AG09319 (cell line): ENCODE measurements at places on chromosomes 5 and 9.
A peak's percentile ranks its signal among the peaks of the same experiment; 100 is the strongest.

- DNase-seq: no peak
Measured at GRCh38 chr9:135050072-135050990, 37.1 kb upstream of the OLFM1 start.

GRCh38 chr5:100797861-100798260 lies 105.2 kb downstream of the ST8SIA4 start:
- DNase-seq: no peak

DNA sequence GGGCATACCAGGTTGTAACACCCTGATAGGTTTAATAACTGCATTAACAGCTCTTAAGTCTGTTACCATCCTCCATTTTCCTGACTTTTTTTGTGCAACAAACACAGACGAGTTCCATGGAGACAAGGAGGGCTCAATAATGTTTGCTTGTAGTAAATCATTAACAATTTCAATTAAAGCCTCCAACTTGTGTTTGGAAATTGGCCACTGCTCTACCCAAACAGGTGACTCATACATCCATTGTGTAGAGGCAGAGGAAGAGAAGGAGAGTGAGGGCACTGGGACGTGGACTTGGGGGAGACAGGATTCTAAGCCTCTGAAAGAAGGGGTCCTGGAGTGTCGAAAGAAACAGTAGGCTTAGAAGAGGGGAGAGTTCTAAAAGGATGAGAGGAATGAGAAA lies 213.6 kb upstream of the KCNN2 start:
- no peak for DNase-seq

- no peak for DNase-seq
Measured at GRCh38 chr5:140322751-140323731, 20.1 kb upstream of the PFDN1 start.

DNA sequence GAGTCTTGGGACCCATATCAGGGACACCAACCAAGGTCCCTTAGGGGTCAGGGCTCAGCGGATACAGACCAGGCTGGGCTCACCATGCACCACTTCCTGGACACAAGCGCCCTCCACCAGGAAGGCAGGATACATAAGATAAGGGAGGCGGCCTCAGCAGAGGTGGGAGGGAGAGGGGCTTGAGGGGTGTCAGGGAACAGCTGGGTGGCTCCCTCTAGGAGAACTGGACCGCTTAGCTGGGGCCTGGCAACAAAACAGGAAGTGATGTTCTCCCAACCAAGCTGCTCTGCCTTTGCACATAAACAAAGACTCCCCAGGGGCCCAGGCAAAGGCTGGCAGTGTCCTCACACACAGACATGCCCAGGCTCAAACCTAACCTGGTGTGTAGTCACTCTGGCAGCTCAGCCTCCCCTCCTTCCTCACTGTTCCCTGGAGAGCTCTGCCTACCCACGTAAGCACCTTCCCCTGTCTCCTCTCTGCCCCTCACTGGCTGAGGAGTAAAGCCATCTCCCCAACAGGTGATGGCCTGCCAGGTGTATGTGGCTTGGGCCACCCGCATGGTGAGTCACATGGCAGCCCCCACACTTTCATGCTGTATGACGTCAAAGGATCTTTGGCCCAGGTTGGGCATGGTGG lies 5.8 kb upstream of the BICD2 start:
- no peak for DNase-seq

DNA sequence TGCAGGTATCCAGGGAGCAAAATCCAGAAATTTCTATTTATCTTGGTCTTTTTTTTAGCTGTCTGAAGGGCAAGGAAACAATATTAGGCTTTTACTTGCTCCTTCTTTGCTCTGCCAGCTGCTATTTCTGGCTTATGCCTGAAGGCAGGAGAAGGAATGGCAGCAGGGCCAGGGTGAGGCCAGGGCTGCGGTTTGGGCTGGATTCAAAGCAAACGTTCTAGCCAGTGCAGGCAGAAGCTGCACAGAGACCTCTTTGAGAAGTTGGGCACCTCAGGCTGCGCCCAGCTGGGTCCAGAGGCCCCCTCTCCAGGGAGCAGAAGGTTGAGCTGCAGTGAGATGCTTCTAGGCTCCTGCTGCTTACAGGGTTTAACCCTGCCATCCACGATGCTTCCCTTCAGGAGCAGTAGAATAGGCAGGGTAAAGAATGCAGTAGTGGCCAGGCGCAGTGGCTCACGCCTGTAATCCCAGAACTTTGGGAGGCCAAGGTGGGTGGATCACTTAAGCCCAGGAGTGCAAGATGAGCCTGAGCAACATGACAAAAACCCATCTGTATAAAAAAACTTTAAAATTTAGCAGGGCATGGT lies 201.2 kb downstream of the ADCY2 start:
- DNase-seq: no peak

DNA sequence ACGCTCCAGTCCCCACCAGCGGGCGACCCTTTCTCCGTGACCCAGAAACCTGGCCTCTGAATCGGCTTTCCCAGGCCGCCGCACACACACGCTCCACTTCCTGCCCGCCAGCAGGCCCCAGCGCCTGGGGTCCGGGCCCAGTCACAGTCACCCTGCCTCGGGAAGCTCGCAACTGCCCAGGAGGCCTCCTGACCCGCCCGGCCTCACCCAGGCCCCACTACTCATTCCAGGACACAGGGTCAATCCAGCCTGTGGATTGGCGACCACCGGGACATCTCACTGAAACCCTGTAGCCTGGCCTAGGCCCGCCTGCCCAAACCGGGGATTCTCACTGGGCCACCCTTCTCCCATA lies 2.7 kb upstream of the IRX4 start:
- no peak for DNase-seq

GRCh38 chr9:86846656-86847055 lies 100.7 kb downstream of the GAS1 start:
- DNase-seq: no peak

GRCh38 chr9:127303830-127304229 lies 39.3 kb downstream of the GARNL3 start:
- DNase-seq: no peak

DNA sequence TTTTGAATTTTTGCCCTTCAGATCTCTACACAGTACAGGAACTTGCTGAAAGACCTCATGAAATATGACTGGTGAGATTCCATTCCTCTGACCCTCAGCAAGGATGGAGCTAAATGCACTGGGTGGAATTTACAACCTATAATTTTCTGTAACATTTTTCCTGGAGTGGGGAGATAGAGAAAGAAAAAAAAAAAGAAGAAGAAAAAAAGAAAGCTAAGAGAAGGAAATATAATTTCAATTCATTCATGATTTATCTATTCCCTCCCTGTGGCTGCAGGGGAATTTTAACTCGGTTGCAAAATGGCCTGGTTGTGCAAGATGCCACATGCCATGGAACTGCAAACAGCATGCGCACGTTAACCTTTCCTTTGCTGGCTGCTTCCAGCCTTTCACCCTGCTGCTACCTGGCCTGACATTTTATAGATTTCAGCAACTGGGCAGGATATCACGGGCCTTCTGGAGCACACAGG lies 155.4 kb downstream of the FSTL4 start:
- no peak for DNase-seq

DNA sequence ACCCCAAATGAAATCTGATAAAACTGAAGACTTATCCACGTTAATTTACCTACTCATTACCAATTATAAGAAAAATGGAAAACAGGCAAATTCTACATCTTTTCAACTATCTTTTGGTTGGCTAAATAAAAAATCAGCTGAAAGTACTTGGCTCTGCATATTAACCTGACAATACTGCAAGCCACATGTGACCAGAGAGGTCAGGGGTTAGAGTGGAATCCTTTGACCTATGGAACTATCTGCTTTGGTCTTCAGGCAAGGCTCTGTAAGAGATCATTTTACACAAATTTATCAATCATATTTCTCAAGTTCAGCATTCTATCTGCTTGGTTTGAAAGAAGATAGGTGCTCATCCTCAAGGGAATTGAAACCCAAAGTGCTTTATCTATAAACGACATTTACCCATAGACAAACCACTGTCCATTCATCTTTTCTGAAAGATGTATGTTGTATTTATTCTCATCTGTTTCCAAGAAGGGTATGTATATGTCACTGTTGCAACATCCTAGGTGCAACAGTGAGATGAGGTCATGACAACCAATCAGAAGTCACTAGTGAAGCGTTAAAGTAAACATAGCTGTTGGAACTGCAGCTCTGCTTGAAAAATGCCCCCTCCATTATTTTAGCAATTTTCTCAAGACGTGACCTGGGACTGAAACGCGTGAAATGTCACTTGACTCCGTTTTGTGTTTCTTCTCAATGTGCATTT lies 144.9 kb upstream of the POU5F2 start:
- DNase-seq: no peak

DNA sequence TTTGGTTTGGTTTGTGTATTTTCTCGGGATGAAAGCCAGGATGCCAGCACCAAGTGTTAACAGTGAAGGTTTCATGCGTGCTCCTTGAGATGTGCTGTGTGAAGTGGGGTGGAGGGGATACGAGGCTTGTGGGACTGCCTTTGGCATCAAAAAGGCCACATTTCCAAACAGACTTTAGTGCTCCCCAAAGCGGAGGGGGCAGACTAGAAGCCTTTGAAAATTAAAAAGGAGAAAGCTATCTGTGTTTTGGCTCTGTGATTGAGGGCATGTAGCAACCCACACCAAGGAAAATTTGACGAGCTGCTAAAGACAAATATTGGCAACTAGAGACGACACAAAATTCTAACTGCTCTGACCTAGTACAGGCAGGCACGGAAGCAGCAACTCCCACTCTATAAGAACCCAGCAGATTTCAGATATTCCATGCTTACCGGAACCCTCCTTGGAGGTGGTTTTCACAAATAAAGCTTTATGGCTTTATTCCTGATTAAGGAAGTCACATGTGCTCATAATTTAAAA lies 154.5 kb downstream of the ARSB start:
- DNase-seq: no peak

GRCh38 chr9:129138476-129139232 lies 27.4 kb downstream of the PTPA start:
- DNase-seq: no peak

- DNase-seq: no peak
Measured at GRCh38 chr5:133662578-133662977, 50.2 kb upstream of the FSTL4 start.

- no peak for DNase-seq
Measured at GRCh38 chr9:116935149-116935897, 248.2 kb downstream of the TRIM32 start.

GRCh38 chr9:114244570-114244969 lies 78.3 kb upstream of the ORM1 start:
- DNase-seq: no peak

- no peak for DNase-seq
Measured at GRCh38 chr5:156888520-156888919, 38.4 kb downstream of the PPP1R2B start.

DNA sequence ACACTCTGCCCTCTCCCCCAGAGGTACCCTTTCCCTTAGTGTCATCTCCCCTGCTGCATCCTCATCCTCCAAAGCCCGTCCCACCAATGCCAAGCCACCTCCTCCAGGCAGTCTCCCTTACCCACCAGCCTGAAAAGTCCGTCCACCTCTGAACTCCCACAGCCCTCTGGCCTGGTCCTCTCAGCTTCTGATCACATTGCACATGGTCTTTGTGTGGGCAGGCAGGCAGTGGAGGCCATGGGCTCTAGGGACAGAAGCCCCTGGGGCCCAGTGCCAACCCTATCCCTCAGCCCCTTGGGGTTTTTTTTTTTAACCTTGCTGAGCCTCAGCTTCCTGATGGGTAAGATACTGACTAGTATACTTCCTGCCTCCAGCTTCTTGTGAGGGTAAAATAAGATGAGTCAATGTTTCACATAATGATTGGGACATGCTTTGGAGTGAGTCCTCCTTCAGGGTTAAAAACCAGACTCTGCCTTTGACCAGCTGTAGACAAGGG lies 19.4 kb downstream of the CSF1R start:
- peak; percentile 4 for DNase-seq

DNA sequence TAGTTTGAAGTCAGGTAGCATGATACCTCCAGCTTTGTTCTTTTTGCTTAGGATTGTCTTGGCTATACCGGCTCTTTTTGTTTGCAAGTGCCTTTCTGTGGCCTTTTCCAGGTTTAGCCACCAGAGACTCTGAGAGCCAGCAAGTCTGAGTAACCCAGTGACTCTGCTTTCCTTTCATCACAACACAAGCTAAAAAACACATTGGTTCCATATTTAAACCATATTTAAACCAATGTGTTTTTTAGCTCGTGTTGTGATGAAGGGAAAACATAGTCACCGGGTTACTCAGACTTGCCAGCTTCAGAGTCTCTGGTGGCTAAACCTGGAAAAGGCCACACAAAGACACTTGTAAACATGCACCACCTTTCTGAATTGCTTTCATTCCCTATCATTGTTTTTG lies 493.3 kb downstream of the NTRK2 start:
- DNase-seq: no peak

DNA sequence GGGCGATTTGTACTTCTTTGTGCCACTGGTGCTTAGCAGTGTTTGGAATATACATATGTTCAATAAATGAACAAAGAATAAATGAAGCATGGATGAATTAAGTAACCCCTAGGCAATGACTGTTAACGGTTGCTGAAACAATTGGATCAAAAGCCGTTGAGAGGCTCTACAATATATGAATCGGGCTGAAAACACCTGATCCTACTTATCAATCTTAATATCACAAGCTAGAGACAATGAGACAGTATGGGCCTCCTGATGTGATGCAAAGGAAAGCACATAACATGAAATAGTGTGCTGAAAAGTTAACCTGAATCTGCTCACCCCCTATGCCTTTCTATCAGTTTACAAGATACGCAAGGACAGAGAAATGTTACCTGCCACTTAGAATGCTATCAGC lies 410.3 kb upstream of the RGMB start:
- no peak for DNase-seq

- DNase-seq: no peak
Measured at GRCh38 chr5:136409000-136409399, 43.7 kb upstream of the TRPC7 start.

DNA sequence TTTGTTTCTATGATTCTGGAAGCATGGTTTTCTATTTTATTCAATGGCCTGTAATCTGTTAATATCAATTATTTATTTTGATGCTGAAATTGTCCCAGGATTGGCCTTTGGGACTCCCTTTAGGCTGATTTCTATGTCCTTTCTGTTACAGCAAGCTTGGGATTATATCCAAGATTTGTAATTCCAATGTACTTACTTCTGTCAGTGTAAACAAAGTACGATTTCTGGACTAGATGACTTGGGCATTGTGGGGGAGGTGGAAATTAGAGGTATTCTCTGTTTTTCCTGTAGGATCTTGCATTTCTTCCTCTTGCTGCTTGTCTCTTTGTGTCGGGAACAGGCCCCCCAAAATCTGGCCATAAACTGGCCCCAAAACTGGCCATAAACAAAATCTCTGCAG lies 3.7 kb downstream of the PCDHGA12 start:
- no peak for DNase-seq

- DNase-seq: no peak
Measured at GRCh38 chr9:121821326-121821725, 169.9 kb downstream of the DAB2IP start.

DNA sequence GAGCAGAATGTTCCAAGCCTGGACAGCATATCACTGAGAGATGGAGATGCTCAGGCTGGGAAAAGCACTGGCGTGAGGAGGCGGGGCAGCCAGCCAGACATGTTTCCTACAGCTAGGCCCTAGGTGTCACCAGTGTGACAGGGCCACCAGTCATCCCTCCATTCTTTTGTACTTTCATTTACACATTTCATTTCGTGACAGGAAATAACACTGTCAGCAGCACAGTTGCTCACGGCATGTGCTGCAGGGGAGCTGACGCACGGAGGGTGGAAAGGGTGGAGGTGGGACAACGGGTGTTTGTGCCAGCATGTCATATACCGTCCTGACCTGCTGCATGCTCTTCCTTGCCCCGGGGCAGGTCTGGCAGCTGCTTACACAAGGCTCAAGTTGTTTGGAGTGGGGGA lies 14.8 kb upstream of the CEMIP2 start:
- DNase-seq: no peak
